ENCODE measurements at places on chromosomes 5 and 9.

DNA sequence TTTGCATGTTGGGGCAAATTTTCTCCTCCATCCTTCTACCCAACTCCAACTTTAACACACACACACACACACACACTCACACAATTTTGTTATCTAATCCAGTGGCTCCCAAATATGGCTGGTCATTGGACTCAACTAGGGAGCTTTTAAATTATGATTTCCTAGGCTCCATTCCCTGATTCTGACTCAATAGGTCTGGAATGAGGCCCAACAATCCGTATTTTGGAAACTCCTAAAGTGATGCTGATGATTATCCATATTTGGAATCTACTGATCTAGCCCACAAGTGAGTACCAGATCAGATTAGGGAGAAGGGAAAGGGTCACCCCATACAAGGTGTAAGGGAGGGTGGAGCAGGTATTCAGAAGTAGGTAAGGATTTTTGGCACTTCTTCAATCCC, 309.7 kb downstream of the TLE1 start:
- peak; percentile 60 for DNase-seq

GRCh38 chr5:91182763-91183162, 200.4 kb downstream of the ARRDC3 start:
- peak; percentile 34 for DNase-seq

GRCh38 chr5:59042201-59043055, 459.6 kb downstream of the RAB3C start:
- peak; percentile 54 for DNase-seq

DNA sequence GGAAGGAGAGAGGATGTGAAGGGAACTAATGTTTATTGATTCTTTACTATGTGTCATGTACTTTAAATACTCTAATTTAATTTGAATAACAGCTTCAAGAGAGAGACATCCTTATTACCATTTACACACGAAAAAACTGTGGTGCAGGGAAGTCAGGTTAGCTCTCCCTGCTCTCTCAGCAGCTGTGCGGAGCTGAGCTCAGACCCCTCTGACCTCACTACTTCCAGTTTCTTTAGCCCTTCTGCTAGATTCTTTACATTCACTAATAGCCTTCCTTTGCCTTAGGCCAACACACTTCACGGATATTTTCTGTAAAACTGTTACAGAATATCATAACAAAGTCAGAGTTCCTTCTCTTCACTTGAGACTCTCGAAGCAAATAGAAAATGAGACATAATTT, 131.3 kb upstream of the ARRDC3 start:
- no peak for DNase-seq

DNA sequence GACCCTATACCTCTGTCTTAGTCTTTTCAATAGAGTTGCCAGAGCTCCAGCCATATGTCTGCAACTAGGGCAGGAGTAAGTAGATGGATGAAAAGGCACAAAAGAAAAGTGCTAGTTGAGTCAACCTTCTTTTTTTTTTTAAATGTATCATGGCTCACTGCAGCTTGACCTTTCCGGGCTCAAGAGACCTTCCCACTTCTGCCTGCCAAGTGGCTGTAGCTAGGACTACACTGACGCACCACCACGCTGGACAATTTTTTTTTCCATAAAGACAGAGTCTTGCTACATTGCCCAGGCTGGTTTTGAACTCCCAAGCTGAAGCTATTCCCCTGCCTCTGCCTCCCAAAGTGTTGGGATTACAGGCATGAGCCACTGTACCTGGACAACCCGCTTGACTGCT, 27.3 kb downstream of the FOXE1 start:
- peak; percentile 19 for DNase-seq

DNA sequence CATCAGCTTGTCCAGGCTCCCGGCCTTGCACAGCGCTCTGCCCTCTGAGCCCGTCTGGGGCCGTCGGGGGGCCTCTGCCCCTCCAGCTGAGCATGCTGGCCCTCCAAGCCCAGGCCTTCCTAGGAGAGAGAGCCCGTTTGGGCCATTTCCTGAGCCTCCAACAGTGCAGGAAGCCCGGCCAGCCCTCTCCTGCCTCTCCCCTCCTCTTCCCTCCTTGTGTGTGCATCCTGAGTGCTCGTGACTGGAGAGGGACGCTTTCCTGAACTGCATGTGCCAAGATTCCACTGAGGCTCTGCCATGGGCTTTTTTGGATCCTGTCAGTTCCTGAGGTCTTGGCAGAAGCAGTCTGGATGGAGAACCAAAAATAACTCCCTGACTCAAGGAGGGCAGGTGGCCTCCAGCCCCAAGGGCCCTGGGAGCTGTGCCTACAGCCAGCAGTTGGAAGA, 15.6 kb downstream of the OLFM1 start:
- no peak for DNase-seq

- no peak for DNase-seq
Measured at GRCh38 chr5:133932441-133933168, 35.8 kb downstream of the C5orf15 start.

- peak; percentile 20 for DNase-seq
Measured at GRCh38 chr5:96530901-96531300, 97.9 kb upstream of the PCSK1 start.

GRCh38 chr9:93031629-93032430, 26.7 kb upstream of the SUSD3 start:
- peak; percentile 4 for DNase-seq

- no peak for DNase-seq
Measured at GRCh38 chr5:133655966-133656365, 43.6 kb upstream of the FSTL4 start.

GRCh38 chr9:81777482-81777881, 88.1 kb upstream of the TLE1 start:
- no peak for DNase-seq

GRCh38 chr5:175920231-175920811, 47.8 kb downstream of the THOC3 start:
- DNase-seq, result peak; percentile 73

GRCh38 chr5:132754947-132755346, 7.7 kb downstream of the CCNI2 start:
- DNase-seq, result peak; percentile 62

DNA sequence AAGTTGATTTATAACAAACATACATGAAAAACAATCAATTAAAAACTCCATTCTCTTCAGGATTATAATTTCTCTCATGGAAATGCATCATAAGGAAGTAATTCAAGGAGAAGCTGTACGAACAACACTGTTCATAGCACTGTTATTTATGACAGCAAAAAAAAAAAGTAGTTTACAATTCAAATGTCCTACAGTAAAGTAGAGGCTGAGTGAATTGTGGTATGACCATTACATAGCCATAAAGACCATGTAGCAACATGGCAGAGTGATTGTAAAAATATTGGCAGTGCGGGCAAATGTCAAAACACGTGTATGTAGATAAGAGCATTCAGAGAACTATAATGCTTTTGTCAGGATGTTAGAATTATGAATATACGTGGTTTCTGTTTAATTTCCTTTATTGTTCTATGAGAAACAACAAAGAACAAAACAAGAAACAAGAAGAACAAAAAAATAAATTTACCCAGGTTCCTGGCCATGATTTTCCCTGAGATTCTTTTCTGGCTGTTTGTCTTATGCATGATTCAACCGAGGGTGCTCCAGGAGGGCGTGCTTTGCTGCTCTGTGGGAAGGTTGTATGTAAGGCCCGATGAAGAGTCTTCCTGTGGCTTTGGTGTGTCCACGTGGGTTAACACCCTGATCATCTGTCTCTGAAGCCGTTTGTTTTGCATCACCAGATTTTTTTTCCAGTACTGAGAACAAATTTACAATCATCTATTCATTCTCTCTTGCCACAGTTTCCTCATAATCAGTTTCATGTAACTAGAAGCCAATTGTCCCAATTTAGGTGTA, 28.8 kb downstream of the GCNT4 start:
- DNase-seq, result peak; percentile 41

GRCh38 chr5:19751326-19751725, 236.7 kb downstream of the CDH18 start:
- DNase-seq, result no peak

- no peak for DNase-seq
Measured at GRCh38 chr9:14561929-14562405, 131.3 kb downstream of the ZDHHC21 start.

DNA sequence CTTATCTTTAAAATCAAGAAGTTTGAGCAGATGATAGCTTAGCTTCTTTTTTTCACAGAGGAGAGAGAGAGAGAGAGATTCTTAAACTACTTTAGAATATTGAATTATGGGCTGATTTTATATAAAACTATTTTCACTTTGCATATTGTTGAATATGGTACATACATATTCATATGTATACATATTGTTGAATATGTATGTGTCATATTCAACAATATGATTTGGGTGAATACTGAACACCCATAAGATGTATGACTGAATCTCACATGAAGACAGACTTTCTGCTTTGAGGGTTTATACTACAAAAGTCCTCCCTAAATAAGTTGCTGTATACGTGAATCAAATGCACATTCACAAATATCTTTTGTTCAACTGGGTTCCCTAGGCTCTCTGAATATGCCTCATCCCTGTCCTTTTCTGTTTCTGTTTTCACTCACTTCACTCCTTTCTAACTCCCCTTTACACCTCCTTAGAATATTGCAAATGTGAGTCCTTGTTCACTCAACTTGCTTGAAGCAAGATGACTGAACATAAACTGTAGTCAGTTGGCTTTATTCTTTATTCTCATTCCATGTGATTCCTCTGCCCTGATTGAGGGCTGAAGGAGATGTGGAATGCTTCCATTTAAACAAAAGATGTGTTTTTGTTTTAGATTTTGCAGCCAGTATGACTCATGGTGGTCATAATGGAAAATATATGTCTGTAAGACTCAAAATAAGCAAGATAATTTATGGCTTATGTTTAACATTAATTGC, 225.4 kb upstream of the DAB2 start:
- DNase-seq, result peak; percentile 11

DNA sequence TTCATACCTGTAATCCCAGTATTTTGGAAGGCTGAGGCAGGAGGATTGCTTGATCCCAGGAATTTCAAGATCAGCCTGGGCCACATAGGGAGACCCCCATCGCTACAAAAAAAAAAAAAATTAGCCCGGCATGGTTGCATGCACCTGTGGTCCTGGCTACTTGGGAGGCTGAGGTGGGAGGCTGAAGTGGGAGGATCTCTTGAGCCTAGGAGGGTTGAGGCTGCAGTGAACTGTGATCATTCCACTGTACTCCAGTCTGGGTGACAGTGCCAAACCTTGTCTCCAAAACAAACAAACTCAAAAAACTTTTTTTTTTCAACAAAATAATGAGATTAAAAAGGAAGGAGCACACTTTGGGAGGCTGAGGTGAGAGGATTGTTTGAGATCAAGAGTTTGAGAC, 14.2 kb downstream of the KIAA1958 start:
- DNase-seq, result no peak

DNA sequence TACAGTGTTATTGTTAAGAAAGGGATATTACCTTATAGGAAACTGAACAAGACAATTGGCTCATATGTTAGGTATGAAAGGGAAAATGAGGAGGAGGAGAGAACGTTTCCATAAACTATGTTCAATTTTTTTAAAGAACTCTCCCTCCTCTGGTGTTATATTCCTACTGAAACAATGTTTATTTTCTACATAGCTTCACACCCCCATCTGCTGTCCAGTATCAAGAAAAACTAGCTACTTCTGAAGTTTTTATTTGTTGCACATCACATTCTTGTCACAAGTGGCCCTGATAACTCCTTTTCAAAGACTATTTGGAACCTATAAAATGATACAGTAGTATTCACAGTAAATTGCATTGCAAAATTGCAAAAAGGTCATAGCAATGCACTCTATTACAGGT, 223.4 kb upstream of the FAM174A start:
- no peak for DNase-seq

DNA sequence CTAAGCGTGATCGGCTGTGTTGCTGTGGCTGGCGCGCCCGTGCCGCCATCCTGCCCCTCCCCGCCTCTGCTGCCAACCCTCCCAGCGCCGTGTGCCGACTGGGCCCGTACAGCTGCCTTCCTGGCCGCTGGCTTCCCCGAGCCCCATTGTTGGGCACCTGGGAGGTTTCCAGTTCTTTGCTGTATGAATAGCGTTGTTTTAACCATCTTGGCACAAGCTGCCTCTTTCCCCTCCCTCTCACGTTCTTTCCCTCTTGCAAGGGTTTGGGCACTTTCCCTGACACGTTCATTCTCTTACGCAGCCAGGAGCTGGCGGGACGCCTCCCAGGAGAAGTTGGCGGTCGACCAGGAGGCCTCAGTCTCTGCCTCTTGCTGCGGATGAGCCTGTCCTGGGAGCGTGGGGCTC, 43.1 kb upstream of the RXRA start:
- peak; percentile 76 for DNase-seq

DNA sequence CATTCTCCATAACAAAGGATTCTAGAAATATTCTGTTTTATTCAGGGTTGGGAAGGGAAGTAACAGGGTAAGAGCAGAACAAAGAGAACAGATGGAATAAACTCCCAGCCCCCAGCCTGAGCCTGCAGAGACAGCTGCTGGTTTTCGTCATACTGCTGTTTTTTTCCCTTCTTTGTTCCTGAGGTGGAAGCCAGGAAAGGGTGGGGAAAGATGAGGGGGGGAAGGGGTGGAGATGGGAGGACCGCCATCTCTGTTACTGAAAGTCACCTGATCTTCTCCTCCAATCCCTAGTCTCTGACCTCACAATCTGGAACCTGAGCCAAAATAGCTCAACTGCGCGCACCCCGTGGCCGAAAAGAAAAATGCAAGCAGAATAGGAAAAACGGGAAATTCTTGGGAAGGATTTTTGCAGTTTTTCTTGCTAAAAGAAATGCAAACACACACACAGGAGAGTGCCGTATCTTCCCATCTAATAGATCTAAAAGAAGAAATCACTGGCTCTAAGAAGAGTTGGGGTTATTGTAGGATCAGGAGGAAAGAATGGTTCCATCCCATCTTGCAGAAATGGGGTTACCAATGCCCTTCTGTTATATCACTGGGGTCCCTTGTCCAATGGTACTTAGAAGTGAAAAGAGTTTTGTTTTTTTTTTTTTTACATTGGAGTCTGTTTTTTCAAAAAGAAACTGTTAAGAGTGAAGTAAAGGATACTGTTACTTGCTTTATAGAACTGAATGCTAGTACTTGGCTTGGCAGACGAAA, 57.9 kb downstream of the DIAPH1 start:
- peak; percentile 98 for DNase-seq

DNA sequence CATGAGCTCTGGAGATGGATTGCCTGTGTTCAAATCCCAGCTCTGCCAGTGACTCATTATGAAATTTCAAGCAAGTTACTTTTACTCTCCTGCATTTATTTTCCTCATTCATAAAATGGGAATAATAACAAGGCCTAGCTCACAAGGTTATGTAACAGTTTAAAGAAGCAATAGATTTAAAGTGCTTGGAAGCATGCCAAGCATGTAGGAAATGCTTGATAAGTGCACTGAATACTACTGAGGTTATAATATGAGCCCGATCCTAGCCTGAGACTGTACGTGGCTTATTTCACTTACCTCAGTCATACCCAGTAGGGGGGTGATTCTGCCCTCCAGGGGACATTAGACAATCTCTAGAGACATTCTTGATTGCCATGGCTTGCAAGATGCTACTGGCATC, 734.1 kb upstream of the WWC1 start:
- DNase-seq, result no peak

All from EH (cell line).